GOT3 (cell line): ENCODE measurements at places on chromosomes 2 and 18.

GRCh38 chr18:79855147-79855933 lies 57.6 kb downstream of the KCNG2 start:
- DNase-seq, result no peak

DNA sequence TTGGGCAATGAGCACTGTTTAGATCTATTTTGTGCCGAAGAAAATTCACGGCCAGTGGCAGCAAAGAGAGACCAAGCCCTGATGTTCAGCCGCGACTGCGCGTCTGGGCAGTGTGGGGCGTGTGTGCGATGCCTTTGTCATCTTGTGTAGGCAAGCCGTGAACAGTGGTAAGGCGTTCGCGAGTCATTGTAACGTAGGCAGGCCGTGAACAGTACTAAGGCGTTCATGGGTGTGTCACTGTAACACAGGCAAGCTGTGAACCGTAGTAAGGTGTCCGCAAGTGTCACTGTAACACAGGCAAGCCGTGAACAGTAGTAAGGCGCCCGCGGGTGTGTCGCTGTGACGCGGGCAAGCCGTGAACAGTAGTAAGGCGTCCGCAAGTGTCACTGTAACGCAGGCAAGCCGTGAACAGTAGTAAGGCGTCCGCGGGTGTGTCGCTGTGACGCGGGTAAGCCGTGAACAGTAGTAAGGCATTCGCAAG lies 99.9 kb downstream of the NFATC1 start:
- DNase-seq, result no peak

GRCh38 chr18:34576622-34577021 lies 133.5 kb upstream of the DTNA start:
- DNase-seq, result no peak

DNA sequence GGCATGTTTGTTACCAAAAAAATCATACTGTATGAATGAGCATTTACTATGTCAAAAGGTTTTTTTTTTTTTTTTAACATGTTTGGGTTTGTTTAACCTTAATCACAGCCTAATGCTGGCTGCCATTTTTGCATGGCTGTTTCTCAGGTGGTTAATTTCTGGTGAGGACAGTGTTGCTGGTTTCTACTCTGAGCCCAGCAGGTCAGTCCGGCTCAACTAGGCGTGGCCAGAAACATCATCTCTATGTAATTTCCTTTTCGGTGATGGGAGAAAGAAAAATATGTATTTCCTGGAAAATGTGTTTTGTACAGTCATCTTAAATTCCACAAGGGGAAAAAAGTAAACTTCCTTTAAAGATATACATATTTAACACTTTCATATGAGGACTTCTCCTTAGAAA lies 24.9 kb upstream of the BZW1 start:
- DNase-seq, result no peak

DNA sequence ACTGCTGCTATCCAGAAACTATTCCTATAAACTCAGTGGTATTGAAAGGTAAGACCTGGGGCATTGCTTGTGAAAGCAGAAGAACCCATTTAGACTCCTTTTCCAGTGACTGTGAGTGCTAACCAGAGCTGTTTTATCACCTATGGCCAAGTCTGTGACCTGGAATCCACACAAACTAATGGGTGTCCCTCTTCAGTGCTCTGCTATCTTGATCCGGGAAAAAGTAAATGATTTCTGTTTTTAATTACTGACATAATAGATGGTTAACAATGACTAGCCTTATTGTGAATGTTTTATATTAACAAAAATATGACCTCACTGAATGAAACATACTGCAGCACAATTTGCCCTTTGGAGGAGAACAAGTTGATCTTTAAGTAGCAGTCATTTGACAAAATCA lies 251.6 kb upstream of the MC4R start:
- no peak for DNase-seq

DNA sequence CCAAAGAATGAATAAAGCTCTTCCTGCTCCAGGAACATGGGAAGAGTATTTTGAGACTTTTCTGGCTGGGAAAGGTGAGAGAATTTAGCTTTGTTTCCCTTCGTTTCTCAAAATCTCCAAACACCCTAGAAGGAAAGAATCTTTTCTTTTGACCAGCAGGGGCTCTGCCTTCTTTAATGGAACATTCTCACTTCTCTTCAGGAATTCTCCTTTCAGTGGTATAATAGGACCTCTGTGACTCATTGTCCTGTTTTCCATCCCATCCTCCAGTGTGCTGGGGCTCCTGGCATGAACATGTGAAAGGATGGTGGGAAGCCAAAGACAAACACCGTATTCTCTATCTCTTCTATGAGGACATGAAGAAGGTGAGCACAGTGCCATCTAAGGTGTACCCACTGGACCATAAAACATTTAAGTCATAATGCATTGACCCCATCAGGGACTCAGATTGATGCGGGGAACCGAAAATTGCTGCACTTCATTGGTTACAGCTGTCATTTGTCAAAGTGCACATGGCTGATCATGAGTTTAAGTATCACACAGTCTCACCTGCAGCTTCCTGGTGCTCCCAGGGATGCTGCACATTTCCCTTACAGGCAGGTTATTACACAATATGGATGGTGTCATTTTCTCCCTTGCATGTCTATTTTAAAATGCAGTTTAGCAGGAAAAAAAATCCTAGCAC lies 5.5 kb downstream of the SULT1C4 start:
- DNase-seq, result no peak

GRCh38 chr2:172081221-172082022 lies 3.9 kb upstream of the DLX1 start:
- DNase-seq, result no peak

GRCh38 chr2:120858361-120859106 lies 122.9 kb downstream of the GLI2 start:
- DNase-seq, result no peak

DNA sequence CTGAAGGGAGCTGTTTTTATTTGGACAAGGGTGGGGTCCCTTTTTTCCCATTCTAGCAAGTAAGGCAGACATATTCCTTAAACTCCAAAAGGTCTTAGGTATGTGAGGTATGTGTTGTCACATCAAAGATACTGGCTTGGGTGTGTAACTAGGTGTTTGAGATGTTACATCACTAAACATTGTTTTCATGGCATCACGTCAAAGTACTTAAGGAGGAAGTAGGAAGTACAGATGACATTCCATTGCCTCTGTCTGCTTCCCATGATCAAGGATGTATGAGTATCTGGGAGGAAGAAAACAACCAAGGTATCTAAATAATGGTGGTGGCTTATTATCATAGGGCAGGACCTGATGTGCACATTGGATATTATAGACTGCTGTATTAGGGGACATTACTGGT lies 39.3 kb downstream of the CD302 start:
- DNase-seq, result no peak

DNA sequence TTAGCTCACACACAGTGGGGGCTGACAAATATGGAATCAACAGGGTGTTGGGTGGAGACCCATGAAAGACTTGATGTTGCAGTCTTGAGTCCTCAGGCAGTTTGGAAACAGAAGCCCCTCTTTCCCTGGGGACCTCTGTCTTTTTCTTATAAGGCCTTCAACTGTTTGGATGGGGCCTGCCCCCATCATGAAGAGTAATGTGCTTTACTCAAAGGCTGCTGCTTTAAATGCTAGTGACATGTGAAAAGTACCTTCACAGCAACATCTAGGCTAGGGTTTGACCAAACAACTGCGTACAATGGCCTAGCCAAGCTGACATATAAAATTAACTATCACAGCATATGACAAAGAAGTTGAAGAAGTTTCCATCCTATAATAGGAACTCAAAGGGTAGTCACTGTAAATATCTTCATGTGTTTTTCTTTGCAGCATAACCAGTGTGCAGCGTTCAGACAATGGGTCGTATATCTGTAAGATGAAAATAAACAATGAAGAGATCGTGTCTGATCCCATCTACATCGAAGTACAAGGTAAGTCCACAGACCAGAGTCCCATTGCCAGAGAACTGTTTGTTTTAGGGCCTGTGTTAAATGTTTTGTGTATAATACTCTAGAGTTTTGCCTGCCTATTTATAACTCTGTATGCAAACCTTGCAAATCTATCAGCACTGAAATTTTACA lies 46.3 kb downstream of the MERTK start:
- DNase-seq, result no peak

- no peak for DNase-seq
Observed at GRCh38 chr2:63882395-63883105, 40.9 kb downstream of the UGP2 start.

DNA sequence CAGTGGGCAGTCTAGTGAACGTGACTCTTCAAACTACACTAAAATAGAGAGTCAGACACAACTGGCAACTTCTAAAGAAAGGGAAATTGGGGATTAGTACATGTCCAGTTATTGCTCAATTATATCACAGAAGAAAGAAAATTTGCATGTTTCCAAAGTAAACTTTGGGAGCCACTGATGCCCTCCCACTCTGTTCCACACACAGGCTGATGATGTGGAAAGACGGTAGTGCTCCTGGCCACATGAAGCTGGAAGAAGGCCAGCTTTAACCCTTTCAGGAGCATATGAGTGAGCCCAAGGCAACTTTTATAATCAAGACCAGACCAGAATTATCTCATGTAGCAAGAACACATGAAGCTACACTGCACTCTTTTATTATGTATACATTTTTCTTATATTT lies 141.0 kb downstream of the NR4A2 start:
- DNase-seq, result no peak

GRCh38 chr2:65019010-65019409 lies 29.8 kb downstream of the SLC1A4 start:
- no peak for DNase-seq

GRCh38 chr2:191847764-191848163 lies 876 bp upstream of the CAVIN2 start:
- no peak for DNase-seq

- no peak for DNase-seq
Observed at GRCh38 chr2:106011380-106011779, 182.7 kb downstream of the UXS1 start.

- no peak for DNase-seq
Observed at GRCh38 chr18:41936471-41937134, 18.4 kb upstream of the PIK3C3 start.

DNA sequence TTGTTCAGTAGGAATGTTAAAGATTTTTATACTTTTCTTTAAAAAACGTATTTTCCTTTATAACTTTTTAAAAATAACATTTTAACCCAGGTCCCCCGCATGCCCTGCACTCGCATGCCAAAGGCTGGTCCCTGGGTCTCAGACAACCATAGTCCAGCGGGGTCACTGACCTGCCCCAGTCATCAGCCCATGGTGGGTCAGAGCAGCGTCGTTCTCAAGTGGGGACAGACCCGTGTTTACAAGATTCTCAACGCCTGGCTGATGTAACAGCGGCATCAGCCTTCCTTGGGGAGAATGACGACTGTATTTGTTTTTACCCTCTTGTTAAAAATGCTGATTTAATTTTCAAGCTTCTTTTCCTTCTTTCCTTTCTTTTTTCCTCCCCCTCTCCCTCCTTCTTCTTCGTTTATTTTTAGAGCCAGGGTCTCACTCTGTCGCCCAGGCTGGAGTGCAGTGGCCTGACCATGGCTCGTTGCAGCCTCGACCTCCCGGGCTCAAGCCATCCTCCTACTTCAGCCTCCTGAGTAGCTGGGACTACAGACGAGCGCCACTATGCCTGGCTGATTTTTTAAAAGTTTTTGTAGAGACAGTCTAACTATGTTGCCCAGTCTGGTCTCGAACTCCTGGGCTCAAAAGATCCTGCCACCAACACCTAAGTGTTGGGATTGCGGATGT lies 1.0 kb upstream of the EFHD1 start:
- no peak for DNase-seq

DNA sequence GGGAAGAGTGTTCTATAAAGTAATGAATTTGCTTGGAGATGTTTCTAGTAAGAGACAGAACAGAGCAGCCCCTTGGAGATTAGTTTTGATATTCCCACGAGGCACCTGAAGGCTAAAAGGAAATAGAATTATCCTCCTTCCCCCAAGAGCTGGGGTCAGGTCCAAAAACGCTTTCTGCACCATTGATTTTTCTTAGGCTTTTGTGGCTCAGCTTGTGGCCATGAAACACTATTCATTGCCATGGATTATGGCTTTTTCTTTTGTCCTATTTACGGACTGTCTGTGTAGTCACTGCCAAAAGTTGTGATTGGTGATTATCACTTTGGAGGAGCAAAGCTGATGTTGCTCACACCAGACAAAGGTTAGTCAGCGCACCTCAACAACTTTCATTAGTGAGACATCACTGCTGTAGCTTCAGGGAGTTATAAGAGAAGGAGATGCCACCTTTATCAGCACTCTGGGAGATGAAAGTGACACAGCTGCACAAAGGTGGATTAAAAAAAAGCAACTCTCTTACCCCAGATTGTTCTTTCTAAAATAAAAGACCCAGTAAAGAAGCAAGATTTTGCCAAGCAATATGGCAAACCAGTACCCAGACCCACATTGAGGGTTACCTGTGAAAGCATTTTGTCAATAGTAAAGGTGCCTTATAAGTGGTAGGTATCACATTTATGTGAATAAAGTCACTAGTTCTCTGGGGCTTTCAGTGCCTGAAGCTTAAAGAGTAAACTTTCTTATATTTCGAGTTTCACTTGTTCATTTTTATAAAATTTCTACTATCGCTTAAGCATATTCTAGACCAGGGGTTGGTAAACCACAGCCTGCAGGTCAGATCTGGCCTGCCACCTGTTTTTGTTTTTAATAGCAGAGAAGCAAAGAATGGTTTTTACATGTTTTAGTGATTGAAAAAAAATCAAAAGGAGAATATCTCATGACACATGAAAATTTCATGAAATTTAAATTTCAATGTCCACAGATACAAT lies 10.6 kb downstream of the CXCR4 start:
- DNase-seq, result no peak

GRCh38 chr2:63122921-63123320 lies 72.3 kb downstream of the OTX1 start:
- no peak for DNase-seq

DNA sequence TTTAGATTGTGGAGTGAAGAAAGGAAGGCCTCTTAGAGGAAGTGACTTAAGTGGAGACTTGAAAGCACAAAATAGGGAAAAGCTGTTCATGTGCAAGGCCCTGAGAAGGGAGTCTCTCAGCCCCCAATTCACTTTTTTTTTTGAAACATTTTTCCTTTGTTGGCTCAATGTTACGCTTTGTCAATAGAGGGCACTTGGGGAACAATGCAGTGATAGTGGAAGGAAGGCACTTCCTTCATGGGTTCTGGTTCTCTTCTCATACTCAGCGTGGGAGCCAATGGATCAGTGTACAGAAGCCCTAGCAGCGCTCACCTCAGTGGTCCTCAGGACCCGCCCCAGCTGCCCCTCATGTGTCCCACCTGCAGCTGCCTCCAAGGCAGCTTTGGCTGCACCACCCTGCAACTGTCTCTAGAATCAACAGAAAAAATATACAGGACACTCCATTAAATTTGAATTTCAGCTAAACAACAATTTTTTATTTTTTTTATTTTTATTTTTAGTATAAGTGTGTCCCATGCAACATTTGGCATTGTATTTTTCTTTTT lies 8.6 kb upstream of the C2orf42 start:
- DNase-seq, result no peak

- DNase-seq, result peak; percentile 1
Observed at GRCh38 chr18:42298759-42299675, 344.0 kb downstream of the PIK3C3 start.

DNA sequence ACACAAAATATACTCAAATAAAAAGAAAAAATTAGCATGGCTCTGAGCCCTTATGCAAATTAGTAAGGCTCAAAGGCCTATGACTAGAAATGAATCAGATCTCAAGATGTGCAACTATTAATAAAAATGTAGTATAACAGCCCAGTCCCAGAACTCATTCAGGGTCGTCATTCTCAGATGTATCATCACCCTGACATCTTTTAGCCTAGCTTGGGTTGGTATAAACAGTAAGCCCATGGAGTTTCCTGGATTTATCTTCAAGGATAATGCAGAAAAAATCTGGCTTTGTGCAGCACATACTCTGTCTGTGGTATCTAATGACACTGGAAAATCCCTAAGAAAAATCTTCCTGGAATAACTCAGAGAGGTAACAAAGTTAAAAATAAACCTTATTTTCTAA lies 239.3 kb downstream of the ZNF385B start:
- no peak for DNase-seq

GRCh38 chr2:30150786-30151185 lies 4.0 kb downstream of the YPEL5 start:
- no peak for DNase-seq
